ENCODE measurements at places on chromosomes 7 and 10.

GRCh38 chr10:16987206-16987621 lies 142.4 kb downstream of the CUBN start:
- peak; percentile 93 for DNase-seq

DNA sequence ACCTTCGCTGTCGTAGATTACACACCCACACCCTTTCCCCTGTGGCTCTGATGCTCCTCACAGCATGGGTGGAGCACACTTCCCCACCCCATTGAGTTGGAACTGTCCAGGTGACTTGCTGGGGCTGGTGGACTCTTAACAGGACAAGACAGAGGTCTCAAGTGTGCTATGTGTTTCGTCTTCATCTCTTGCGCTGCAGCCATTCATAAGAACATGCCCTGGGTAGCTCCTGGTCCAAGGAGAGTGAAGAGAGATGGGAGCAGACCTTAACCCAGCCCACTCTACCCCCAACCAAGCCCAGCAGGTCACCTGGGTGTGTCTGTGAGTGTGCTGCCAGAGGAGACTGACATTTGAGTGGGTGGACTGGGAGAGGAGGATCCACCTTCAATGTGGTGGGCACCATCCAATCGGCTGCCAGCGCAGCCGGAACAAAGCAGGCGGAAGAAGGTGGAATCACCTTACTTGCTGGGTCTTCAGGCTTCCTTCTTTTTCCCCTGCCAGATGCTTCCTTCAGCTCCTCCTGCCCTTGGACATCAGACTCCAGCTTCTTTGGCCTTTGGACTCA lies 112.4 kb downstream of the HTR5A start:
- DNase-seq = no peak

DNA sequence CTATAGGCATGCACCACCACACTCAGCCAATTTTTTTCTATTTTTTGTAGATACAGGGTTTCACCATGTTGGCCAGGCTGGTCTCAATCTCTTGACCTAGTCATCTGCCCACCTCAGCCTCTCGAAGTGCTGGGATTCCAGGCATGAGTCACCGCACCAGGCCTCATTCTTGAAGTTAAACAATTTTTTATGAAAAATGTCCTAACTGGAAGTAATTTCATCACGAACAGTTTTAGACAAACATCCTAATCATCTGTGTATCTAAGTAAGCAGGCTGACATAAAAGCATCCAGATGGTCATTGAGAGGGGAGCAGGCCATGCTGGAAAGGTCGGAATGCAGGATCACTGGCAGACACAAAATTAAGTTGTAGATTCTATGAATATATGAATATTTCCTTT lies 269.1 kb downstream of the ZMYND11 start:
- peak; percentile 74 for DNase-seq

- DNase-seq = peak; percentile 10
Measured at GRCh38 chr10:64733980-64734379, 1212.8 kb downstream of the REEP3 start.

GRCh38 chr10:89250865-89251408 lies 638 bp downstream of the LIPA start:
- no peak for DNase-seq
